Sciatic nerve (tissue), 2 donors: ENCODE measurements at places on chromosomes 3 and 15. TPM values are rescaled to one million over a fixed set of nuclear protein-coding genes. Genes with fewer than 3 reads are reported as not detected.

SIDT1 gene
- total RNA-seq = 4.5 TPM

PRTG gene
- 4.9 TPM for total RNA-seq

VGLL4 gene
- total RNA-seq = 96.5 TPM

SLC28A2 gene
- not detected for total RNA-seq

SCN10A gene
- not detected for total RNA-seq

TRH gene
- not detected for total RNA-seq

C15orf40 gene
- 20.6 TPM for total RNA-seq

ATP10A gene
- total RNA-seq = 5.7 TPM

NBEAL2 gene
- total RNA-seq = 44.0 TPM

PIK3R4 gene
- total RNA-seq = 31.8 TPM

IGSF10 gene
- 1.2 TPM for total RNA-seq

FETUB gene
- total RNA-seq = not detected

ZNF501 gene
- total RNA-seq = 7.2 TPM

SPINK8 gene
- total RNA-seq = not detected

DYNLT2B gene
- 9.9 TPM for total RNA-seq

PTX3 gene
- 4.2 TPM for total RNA-seq

LRRK1 gene
- total RNA-seq = 24.9 TPM

VIPR1 gene
- 5.8 TPM for total RNA-seq

ITIH1 gene
- total RNA-seq = not detected

GOLGA6B gene
- not detected for total RNA-seq

HYAL1 gene
- 19.4 TPM for total RNA-seq

CIP2A gene
- 5.6 TPM for total RNA-seq

THAP10 gene
- total RNA-seq = 3.4 TPM

SAMMSON gene
- 3.4 TPM for total RNA-seq

PTPRG gene
- 67.7 TPM for total RNA-seq

SMC4 gene
- 21.4 TPM for total RNA-seq

DCLK3 gene
- 57.7 TPM for total RNA-seq

DNAH12 gene
- 0.80 TPM for total RNA-seq

PLAAT1 gene
- 0.98 TPM for total RNA-seq

ECE2 gene
- not detected for total RNA-seq

CCR3 gene
- not detected for total RNA-seq

SLC26A6 gene
- total RNA-seq = 17.1 TPM

MYZAP gene
- 3.7 TPM for total RNA-seq

CTXND1 gene
- total RNA-seq = 6.3 TPM

CAMK2N2 gene
- 0.53 TPM for total RNA-seq

ACKR2 gene
- total RNA-seq = 19.0 TPM

MRAS gene
- 314 TPM for total RNA-seq

SLC51A gene
- total RNA-seq = 0.58 TPM

IL17RD gene
- 14.8 TPM for total RNA-seq

LYZL4 gene
- not detected for total RNA-seq

P3H2 gene
- 18.9 TPM for total RNA-seq

STXBP5L gene
- 1.4 TPM for total RNA-seq
